ENCODE measurements at places on chromosomes 11 and 22.

- DNase-seq, result no peak
Measured at GRCh38 chr11:20367313-20367948, 3.9 kb downstream of the HTATIP2 start.

- no peak for DNase-seq
Measured at GRCh38 chr22:33014621-33015020, 43.6 kb downstream of the SYN3 start.

DNA sequence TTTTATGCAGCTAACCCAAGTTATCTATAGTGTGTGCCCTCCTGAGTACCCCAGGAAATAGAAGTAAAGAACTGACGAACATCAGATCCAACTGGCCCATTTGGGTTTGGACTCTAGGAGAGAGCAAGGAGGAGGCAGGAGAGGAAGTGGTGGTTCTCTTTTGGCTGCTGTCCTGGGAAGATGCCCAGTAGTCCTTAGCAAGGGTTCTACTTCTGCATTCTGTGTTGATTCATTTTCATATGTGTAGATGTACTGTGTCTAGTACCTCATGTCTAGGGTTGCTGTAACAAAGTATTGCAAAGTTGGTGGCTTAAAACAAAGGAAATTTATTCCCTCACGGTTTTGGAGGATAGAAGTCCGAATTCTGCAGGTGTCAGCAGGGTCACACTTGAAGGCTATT, 6.6 kb upstream of the MMP27 start:
- DNase-seq, result no peak

GRCh38 chr11:95149651-95150364, 60.2 kb downstream of the ENDOD1 start:
- DNase-seq, result no peak

- DNase-seq, result no peak
Measured at GRCh38 chr11:82733444-82734119, at the start of gene FAM181B. Gene FAM181B, minus strand, starts transcription at chr11:82733864. Its CDS starts 135 bp downstream, at chr11:82733729.

DNA sequence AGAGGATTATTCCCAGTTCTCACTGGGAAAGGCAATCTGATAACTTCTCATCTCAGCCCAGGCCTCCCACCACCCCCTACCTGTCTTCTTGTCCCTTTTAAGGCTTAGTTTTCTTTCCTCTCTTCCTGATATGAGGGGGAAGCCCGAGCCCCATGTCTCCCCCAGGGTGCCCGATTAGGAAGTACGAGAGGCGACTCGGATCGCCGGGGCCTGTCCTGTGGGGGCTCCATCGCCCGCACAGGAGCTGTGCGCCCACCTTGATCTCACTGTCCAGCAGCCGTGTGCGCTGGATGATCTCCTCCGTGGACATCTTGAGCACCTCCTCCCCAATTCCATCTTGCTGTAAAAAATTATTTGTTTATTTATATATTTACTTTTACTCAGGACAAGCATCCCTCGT, 628 bp downstream of the PSMC3 start:
- no peak for DNase-seq

DNA sequence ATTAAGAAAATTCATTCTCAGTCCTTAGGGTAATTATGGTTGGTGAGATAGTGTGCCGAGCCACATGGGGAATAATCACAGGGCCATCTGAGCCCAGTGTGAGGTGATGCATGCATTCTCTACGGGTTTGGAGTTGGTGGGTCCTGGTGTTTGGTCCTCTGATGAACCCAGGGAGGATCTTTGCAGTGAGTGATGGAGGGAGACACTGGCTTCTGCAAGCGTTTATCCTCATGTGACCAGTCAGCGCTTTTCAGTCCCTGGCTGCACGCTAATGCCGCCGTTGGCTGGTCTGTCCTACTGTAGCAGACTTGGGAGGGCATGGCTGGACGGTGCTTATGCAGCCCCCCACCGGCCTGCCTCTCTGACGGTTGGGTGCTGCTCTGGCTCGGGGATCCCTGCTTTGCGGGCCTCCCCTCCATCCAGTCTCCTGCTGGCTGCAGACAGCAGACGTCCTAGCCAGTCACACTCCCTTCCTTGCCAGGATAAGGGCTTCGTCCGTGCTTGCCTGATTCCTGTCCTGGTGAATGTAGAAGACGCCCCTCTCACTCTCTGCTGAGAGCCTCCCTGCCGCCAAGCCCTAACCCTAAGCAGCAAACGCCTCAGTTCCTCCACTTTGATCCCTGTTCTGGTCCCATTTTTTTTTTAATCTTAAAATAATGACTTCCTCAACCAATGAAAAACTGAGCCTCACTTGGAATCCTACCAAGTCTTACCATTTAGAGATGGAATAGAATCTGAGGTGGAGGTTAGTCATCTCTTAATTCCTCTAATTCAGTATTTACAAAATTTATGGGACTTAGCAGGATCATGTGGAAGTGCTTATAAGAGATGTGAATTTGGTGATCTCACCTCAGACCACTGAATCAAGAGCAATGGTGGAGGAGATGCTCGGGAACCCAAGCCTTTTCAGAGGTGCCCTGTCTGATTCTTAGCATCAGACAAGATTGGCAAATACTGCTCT, 143.7 kb upstream of the SORL1-AS1 start:
- DNase-seq, result no peak

DNA sequence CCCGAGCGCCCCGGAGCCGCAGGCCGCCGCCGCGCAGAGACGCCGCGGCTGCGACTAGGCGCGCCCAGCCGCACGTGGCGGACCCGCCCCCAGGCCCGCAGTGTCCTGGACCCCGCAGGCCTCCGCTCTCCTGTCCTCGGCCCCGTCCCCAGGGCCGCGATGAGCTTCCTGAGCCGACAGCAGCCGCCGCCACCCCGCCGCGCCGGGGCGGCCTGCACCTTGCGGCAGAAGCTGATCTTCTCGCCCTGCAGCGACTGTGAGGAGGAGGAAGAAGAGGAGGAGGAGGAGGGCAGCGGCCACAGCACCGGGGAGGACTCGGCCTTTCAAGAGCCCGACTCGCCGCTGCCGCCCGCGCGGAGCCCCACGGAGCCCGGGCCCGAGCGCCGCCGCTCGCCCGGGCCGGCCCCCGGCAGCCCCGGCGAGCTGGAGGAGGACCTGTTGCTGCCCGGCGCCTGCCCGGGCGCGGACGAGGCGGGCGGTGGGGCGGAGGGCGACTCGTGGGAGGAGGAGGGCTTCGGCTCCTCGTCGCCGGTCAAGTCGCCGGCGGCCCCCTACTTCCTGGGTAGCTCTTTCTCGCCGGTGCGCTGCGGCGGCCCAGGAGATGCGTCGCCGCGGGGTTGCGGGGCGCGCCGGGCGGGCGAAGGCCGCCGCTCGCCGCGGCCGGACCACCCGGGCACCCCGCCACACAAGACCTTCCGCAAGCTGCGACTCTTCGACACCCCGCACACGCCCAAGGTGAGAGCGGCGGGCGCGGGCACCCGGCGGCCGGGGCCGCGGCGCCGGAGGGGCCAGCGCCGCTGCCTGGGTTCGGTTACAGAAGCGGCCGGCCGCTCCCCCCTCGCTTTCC, 528 bp downstream of the WEE1 start:
- DNase-seq, result no peak

DNA sequence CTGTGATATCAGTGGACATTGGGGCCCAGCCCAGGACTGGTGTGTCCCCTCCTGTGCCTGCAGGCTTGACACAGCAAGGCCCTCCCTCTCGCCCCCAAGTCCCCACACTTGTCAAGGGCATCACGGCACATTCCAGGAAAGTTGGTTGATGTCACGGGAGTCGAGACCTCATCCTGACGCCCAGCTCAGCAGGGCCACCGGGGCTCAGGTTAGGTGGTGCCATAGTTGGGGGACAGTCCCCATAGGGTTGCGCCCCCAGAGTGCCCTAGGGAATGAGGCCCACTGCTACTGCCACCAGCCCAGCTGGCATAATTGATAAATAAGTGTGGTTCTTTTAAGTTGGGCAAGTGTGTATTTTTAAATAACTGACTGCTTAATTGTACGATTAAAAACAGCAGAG, 28.3 kb upstream of the GRAMD4 start:
- no peak for DNase-seq

DNA sequence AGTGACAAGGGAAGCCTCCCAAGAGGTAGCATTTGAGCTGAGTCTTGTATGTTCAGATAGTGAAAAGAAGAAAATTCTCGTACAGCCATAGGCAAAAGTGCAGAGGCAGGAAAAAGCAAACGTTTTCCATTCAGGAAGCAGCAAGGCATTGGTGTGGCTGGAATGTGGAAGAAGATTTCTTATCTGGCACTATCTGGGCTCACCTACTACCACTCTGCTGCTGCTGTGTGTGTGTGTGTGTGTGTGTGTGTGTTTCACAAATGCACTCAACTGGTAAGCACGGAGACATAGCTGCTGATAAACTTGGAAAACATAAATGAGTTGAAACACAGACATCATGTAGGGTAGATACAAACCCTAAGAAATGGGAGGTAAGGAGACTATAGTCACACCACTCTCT, 92.8 kb upstream of the ARHGAP42 start:
- no peak for DNase-seq

- no peak for DNase-seq
Measured at GRCh38 chr11:68274306-68274705, 2.5 kb upstream of the C11orf24 start.

GRCh38 chr11:12731841-12732336, 57.7 kb downstream of the TEAD1 start:
- DNase-seq, result no peak

- DNase-seq, result no peak
Measured at GRCh38 chr11:74702383-74703007, 28.7 kb downstream of the CHRDL2 start.

DNA sequence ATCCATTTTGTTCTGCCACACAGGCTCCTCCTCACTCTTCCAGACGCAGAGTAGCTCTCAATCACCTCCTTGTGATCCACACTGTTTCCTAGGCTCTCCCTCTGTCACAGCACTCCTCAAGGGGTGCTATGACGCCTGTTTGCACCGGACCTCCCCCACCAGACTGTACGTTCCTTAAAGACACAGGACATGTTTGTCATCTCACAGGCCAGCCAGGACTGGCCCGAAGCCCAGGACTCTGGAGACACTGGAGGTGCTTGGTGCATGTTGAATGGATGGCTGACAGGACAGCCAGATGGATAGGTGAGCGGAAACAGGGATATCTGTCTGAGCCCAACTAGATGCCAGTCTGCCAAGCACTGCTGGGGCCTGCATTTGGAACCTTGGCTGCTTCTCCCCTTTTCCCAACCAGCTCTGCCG, 13.6 kb downstream of the PLA2G6 start:
- DNase-seq, result no peak

DNA sequence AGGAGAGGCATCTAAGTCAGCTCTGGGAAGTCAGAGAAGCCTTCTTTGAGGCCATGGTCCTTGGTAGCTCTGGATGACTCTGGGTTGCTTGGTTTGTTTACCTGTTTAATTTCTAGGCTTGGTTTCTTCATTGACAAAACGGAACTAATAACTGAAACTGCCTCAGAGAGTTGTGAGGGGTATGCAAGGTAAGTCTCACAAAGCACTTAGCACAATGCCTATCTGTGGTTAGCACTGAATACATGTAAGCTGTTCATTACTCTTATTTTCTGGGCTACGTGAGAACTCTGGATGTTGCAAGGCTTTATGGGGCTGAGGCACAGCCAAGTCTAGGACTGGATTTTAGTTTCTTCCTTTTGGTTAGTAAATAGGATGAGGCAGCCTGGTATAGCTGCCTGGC, 225.8 kb upstream of the NCAM1 start:
- no peak for DNase-seq

GRCh38 chr22:28799606-28800307, 612 bp downstream of the XBP1 start:
- peak; percentile 70 for DNase-seq

DNA sequence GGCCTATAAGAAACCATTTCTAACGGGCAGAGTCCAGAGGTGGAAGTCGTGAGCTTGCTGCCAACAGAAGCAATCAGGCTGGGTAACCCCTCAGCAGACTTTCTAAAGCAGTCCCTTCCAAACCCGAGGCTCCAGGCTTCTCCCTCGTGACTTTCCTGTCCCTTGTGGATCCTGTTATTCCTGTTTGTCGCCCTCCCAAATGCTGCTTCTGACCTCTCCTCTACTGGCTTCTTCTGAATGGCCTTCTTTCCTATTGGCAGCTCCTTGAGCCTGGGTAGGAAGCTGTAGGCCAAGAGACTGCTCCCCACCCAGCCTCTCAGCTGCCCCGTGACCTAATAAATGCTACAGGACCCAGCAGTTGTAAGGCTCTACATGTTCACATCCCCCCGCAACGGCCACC, 35.0 kb downstream of the MAFF start:
- DNase-seq, result no peak

DNA sequence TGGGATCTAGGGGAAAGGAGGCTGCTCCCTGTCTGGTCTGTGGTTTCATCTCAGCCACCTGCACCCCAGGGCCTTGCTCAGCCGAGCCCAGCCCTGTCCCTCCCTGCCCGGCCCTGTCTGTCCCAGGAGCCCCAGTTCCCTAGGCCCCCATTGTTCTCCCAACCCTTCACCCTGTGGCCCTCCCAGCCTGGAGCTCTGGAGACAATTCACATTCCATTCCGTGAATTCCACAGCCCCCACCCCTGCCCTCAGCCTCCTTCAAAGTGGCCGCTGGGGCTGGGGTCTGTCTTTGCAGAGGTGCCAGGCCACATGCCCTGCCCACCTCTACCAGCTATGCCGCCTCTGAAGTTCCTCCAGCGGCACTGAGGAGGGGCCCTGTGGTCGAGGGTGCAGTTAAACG, 77.9 kb upstream of the WNT11 start:
- DNase-seq, result no peak

DNA sequence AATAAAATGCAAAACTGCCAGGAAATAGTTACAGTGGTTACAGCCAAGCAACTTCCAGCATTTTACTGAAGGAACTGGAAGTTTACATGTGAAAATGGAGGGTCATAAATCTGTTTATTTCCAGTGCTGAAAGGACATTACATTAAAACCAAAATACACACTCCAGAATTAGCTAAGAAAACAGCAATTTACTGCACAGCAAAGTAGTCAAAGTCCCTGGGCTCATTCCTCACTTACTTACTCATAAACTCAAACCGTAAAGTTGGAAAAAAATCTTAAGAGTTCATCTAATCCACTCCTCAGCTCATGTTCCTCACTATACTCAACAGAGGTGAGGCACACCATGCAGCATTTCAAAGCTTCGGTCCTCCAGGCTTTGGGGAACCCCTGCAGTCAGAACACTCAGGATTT, 17.4 kb downstream of the CTSC start:
- DNase-seq, result no peak

DNA sequence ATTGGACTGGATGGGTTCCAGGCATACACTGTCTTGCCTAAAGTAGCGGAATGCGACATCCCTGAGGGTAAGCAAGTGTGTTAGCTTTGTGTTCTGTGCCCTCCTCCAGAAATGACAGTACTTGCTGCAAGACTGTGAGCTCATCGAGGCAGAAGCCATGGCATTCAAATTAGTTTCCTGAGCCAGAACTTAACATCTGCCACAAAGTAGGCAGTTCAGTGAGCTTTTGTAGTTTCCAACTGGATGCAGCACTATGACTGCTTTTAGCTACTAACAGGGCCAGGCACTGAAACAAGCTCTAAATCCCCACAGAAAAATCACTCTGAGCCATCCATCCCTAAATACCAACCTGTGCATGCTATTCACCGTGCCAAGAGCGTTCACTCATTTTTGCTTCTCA, 1.2 kb upstream of the FAR1 start:
- no peak for DNase-seq
